ENCODE measurements at places on chromosomes 6 and 20. TPM values are rescaled to one million over a fixed set of nuclear protein-coding genes. Genes with fewer than 3 reads are reported as not detected.

The DEFB124 gene
- total RNA-seq = not detected

The ZNF292 gene
- 10.9 TPM for total RNA-seq

The ZNF311 gene
- total RNA-seq = not detected

The LAMP5 gene
- total RNA-seq = not detected

The CHMP4B gene
- 39.5 TPM for total RNA-seq

The FAM162B gene
- total RNA-seq = not detected

The IL17A gene
- total RNA-seq = not detected

The PLAGL1 gene
- 1.8 TPM for total RNA-seq

The TRAPPC3L gene
- not detected for total RNA-seq

The C4B gene
- total RNA-seq = 2.1 TPM

The CARMIL1 gene
- 6.4 TPM for total RNA-seq

The LY6G6F gene
- not detected for total RNA-seq

The OXT gene
- total RNA-seq = not detected

The NMBR gene
- not detected for total RNA-seq

The DNMT3B gene
- total RNA-seq = 4.1 TPM

The REM1 gene
- 1.5 TPM for total RNA-seq

The OR2B6 gene
- total RNA-seq = not detected
